CD4-positive, alpha-beta T cell treated with Interleukin-17A for 1 hour (primary cell): ENCODE measurements at places on chromosomes 5 and 9.

- DNase-seq, result no peak
These were observed 48.4 kb upstream of the SIMC1 start for GRCh38 chr5:176189857-176190256.

DNA sequence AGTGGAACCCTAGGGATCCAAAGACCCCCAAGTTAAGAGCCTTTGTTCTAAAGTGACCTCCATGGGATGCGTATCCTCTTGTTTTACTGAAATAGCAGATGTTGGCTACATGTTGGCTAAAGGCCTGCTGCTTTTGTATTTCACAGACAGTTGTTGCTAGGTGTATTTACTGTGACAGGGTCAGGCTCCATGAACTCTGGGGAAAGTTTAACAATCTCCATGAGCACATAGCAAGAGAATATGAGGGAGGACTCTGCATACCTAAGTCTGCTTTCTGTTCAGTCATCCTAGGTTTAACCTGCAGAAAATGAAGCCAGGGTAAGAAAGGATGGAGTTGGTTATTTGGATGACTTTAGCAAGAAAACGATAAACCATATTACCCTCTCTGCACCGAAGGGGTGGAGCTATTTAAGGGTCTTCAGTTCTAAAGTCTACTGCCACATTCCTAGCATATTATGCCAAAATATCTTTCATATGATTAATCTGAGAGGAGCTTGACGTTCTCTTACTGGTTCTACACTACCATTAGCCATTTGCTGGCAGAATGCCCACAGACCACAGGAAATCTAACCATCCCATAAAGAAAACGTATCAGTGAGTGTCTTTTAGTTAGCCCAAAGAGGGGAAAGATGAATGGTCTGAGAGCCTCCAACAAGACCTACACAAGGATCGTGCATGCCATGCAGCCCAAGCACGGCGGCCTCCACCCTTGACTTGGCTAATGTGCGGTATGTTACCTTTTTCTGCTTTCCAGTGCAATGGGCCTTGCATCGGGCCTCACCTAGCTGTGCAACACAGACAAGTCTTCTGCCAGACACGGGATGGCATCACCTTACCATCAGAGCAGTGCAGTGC is 127.8 kb downstream of the SAXO1 start:
- DNase-seq, result no peak

DNA sequence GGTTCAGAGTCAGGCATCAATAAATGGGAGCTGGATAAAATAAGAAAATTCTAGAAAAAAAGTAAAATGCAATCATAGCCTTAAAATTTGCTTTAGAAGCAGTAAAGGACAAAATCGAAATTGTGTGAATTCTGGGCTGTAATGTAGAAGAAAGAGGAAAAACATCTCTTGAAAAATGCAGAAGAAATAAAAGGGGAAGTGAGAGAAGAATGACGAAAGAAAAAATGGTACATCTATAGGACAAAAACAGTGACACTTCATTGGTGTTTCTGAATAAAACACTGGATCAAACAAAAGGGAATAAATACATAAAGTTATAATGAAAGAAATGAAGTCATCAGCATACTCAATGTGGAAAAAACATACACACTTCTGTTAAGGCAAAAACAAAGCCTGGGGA is 642.3 kb downstream of the ACTL7B start:
- no peak for DNase-seq

- DNase-seq, result no peak
These were observed 411.7 kb upstream of the ZNF462 start for GRCh38 chr9:106451223-106451622.

- DNase-seq, result no peak
These were observed 3.7 kb upstream of the CAMK2A start for GRCh38 chr5:150293091-150293941.

DNA sequence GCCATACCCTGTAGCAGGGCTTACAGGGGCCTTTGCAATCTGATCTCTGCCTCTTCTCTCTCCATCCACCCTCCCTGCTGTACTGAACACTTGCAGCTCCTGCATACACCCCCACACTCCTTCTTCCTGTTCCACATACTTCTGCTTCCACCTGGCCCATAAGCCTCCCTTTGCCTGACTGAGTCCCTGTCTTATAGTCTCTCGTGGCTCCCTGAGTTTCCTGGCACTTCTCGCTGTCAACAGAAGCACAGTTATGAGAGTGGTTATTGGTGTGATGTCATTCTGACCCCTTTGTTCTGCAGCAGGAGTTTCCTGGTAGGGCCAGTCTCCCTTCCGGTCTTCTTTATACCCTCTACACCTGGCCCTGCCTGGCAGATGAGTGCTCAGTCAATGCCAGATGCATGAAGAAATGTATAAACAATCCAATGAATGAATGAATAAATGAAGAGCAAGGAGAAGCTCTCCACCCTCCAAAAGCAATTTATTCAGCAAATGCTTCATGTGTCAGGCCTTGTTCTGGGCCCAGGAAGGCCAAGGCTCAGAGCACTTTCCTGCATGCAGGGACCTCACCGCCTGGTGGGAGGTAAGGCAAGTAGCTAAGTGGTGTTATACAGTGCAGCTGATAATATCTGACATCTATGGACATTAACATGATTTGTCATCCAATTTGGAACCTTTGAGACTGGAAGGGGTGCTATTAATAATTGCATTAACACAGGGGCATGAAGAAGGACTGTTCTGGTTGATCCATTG is 20.5 kb upstream of the CSF1R start:
- no peak for DNase-seq

DNA sequence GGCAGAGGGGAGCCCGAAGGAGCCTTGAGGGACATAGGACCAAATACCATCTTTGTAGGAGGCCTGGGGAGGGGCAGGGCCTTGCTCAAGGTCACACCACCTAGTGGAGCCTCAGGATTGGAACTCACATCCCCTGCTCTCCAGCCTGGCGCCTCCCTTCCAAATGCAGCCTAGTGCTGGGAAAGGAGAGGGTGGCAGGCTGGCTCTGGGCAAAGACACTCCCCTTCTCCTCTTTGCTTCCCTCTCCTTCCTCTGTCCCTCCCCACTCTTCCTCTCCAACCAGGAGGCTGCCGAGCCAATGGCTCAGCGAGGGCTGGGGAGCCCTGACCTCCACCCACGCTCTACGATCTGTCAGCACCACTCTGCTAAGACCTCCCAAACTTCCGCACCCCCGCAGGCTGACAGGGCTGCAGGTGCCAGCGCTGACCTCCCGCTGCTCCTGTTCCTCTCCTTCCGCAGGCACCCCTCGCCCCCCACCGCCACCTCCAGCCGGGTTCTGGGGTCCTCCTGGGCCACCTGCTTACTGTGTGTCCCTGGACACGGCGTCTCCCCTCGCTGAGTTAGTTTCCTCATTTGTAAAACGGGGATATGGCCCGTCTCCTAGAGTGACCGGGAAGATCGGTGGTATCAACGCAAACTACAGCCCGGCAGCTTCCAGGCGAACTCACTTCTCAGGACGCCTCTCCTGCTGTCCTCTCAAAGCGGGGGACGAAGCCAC is 52.9 kb downstream of the C9orf50 start:
- no peak for DNase-seq

- no peak for DNase-seq
These were observed 132.8 kb upstream of the TAF11L2 start for GRCh38 chr5:17364987-17365810.

- no peak for DNase-seq
These were observed 95.9 kb upstream of the COL5A1 start for GRCh38 chr9:134545543-134546245.

DNA sequence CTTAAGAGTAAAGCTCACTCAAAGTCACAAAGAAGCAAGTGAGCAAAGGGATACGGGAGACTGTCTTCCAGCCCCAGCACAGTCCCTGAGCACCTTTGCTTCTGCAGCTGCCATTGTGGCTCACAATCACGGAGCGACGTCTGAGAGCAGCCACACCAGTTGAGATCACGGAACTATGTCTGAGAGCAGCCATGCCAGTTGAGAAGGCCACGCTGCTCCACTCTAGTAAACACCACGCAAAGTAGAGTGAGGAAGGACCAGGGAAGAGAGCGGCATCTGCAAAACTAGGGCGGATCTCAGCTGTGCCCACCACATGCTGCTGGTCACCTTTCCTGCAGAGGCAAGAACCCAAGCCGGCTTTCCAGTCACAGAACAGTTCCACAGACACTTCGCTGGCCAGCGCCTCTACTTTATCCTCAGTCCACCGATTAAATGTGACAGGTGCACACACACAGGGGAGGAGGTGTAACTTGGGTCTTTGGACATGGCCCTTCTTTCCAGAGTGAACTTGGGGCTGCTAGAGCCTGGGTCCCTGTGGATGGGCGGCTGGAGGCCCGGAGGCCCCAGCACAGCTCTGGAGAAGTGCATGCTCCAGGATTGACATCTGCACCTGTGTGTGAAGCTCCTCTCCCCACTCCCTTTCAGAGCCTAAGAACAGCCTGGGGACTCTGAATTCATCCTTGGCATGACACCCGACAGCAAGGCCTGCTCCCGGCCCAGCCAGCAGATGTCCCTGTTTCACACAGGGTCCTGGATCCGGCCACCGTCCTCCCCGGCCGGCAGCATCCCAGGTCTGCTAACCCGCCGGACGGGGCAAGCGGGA is 324.9 kb upstream of the IRX4 start:
- DNase-seq, result no peak

DNA sequence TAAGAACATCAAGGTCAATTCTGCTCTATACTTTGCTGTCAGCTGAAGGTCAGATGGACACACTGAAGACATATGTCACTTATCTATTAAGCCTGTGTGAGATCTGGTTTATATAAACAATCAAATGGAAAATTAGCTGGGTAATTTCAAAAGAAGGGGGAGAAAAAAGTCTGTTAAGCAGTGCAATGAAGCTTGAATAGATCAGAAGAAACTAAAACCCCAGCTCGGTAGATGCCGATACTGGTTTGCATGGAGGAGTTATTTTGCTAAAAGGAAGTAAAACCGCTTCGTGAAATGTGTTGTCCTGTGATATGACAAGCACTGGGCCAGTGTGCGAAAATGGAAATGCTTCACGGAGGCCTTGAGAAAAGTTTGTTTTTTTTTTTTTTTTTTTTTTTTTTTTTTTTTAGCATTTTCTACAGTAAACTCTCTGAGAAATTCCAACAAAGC is 148.8 kb downstream of the MEF2C start:
- DNase-seq, result peak; percentile 11

- no peak for DNase-seq
These were observed 275.3 kb downstream of the HTR1A start for GRCh38 chr5:63686938-63687337.

- DNase-seq, result no peak
These were observed 175.6 kb upstream of the NREP start for GRCh38 chr5:111932628-111933027.

GRCh38 chr5:5291357-5291756 is 131.1 kb upstream of the ICE1 start:
- DNase-seq, result no peak
